ENCODE measurements at places on chromosomes 2 and 18. TPM values are rescaled to one million over a fixed set of nuclear protein-coding genes. Genes with fewer than 3 reads are reported as not detected.

- DNase-seq, result no peak
Observed at GRCh38 chr2:226488034-226488433, 311.6 kb downstream of the IRS1 start.

GRCh38 chr2:201242571-201243277, 17.6 kb upstream of the CASP8 start:
- DNase-seq, result no peak

DNA sequence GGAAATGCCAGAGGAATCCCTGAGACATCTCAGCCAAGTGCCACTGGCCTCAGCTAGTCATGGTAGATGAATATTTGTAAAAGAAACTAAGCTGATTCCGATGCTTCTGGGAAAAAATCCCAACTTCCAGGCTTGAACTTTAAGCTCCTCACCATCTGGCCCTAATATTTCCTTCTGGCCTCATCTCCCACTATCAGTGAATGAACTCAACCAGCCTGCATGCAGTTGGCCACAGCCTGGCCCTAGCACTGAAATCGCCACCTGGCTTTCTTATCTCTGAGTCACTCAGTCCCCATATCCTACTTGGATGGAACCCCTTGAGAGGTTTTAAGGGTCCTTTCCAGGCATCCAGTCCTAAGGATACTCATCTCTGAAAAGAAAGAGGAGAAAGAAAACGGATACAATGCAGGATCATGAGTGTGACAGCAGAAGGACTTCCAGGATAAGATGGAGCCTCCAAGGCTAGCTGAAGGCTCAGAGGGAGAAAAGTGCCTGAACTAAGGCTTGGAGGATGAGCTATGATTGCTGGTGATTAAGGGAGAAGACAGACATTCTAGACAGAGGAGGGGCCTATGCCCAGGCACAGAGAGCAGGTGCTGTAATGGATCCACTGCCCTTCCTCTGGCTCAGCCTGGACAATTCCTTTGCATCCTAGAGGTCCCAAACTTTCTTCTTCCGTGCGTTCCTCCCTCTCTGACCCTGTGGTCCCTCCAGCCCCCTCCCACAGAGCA, 141.5 kb upstream of the MYCN start:
- no peak for DNase-seq

DNA sequence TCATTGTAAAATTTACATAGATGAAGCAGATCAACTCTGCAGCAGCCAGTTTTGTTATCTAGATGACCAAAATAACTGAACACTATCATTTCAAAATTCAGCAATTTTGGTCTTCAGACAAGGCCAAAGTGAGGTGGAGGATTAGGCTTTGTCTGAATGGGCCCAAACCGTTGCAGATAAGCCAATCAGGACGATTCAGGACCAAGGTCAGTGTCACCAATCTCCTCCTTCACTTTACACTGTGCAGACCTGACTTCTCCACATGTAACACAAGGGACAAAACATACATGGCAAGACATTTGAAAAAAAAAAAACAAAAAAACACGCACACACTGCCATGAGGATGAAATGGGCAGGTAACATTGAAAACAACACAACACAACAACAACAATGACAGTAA, 211.2 kb downstream of the NAPG start:
- DNase-seq, result no peak

DNA sequence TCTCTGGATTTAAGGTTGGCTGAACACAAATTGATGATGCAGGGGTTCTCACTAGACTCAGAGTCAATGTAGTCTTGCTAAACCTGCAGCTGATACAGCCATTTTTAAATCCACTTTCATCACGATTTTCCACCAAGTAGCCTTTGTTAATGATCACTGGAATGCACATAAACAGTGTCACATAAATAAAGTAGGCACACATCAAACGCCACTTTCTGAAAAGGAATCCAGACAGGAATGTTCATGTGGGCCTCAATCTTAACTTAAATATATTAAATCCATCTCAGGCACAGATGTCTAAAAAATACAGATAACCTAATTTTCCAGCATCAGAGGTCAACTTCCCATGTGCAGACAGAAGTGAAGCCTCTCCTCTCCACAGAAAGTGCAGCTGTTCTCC, 58.3 kb downstream of the LAMA1 start:
- DNase-seq, result no peak

GRCh38 chr2:238872628-238873380, 24.9 kb downstream of the TWIST2 start:
- no peak for DNase-seq

GRCh38 chr2:172437419-172438341, 10.3 kb downstream of the ITGA6 start:
- DNase-seq, result peak; percentile 83

- no peak for DNase-seq
Observed at GRCh38 chr2:66113988-66114625, 320.8 kb upstream of the MEIS1 start.

DNA sequence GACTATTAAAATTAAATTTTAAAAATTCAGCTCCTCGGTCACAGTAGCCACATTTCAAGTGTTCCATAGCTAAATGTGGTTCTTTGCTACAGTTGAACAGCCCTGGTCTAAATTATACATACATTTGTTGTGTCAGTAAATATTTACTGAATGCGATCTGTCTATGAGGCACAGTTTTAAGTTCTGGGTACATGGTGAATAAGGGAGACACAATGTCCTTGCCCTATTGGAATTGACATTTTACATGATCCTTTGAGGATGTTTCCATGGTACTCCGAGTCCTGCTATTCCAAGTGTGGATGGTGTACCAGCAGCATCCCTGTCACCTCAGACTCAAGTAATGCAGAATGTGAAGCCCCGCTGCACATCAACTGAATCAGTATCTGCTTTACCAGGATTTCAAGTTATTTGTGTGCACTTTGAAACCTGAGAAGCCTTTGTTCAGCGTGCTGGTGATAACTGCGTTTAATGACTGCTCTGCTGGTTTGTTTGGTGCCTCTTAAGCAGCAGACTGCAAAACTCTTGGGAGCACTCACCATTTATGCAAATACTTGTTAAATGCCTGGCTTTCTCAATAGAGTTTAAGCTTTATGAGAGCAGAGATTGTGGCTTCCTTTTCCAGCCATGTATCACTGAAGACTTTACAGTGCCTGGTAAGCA, 1.5 kb downstream of the GALNT1 start:
- DNase-seq, result peak; percentile 35

- DNase-seq, result no peak
Observed at GRCh38 chr2:100470898-100471514, 724 bp downstream of the NMS start.

GRCh38 chr18:37298816-37299215, 266.8 kb downstream of the CELF4 start:
- DNase-seq, result no peak

DNA sequence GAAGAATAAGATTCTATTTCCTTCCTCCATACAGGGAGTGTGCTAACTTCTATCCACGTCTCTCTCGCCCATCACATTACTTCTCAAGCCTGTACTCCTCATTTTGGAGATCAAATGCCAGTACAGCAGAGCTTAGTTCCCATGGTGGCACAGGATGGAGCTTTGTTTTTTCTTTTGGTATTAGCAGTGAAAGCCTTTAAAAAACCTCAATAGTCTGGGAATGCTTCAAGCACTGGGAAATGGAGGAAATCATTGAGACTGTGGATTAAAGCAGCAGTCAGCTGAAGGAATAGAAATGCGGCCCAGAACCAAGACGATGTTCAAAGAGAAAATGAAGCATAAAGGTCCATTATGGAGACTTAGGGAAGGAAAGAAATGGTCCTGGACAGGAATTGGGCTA, 102.3 kb downstream of the NRXN1 start:
- DNase-seq, result no peak

- DNase-seq, result no peak
Observed at GRCh38 chr2:223588251-223588650, 13.9 kb downstream of the SCG2 start.

DNA sequence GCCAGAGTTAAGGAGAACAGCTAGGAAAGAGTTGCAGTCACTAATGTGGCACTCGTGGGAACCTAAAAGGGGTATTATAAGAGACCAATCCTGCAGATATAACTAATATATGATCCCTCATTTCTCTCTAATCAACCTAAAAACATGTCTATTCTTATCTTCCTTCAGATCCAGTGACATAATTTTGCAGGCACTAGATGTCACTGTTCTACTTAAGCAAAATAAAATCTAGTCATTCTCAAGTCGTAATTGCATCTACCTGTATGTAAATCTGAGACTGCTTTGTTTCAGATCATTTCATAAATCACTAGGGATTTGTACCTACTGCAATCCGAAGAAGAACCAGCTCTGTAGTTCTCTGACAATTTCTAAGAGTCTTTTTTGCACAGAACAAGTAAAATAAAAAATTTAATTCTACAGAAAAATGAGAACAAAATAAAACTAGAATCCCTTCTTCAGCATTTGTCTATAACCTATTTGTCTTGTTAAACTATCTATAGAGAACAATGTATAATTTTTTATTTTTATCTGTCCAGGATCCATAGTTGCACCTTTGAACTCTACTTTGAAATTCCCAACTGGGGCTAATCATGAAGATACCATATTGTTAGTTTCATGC, 56.5 kb upstream of the ERBB4 start:
- peak; percentile 72 for DNase-seq

GRCh38 chr2:29309090-29310029, 194.1 kb downstream of the CLIP4 start:
- DNase-seq, result peak; percentile 68

GRCh38 chr18:10840743-10841142, 308.6 kb downstream of the PIEZO2 start:
- no peak for DNase-seq

DNA sequence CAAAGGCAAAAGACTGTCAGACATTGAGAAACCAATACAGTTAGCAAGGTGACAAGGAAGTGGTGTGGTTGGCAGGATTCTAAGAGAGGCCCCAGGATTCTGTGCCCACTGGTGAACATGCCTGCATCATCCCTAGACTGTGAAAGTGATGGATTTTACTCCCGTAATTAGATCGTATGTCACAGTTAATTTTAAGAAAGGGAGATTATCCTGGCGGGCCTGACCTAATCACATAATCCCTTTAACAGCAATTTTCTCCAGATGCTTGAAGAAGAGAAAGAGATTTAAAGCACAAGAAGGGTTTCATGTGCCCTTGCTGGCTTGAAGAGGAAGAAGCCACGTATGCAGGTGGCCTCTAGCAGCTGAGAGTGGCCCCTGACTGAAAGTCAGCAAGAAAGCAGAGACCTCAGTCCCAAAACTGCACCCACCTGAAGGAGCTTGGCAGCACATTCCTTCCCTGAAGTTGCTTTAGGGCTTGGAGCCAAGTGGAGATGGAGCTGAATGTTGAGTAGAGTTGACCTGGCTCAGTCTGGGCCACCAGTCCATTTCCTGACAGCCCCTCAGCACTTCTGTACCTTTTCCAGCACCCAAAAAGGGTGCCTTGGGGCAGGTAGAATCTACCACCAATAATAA, 49.1 kb downstream of the GTF3C3 start:
- no peak for DNase-seq

GRCh38 chr2:142865924-142866323, 11.5 kb upstream of the KYNU start:
- DNase-seq, result no peak

DNA sequence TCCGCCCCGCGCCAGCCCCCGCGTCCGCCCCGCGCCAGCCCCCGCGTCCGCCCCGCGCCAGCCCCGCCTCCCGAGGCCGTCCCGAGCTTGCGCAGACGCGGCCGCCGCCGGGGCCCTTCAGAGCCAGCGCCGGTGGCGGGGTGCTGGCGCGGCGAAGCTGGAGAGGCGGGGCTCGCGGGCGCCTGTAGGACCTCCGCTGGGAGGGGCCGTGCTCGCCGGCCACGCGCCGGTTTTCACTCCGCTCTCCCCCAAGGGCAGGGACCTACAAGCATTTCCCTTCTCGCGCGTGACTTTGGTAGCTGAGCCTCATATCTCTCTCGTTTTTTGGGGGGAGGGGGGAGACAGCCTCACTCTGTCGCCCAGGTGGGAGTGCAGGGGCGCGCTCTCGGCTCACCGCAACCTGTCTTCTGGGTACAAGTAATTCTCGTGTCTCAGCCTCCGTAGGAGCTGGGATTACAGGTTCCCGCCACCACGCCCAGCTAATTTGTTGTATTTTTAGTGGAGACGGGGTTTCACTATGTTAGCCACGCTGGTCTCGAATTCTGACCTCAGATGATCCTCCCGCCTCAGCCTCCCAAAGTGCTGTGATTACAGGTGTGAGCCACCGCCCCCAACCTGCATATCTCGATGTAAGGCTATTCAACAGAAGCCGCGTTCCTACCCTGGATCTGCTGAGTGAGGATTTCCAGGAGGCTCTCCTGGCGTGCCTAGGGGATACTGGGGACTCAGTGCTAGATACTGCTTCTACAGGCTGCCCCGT, at the start of gene ZNF514:
Gene ZNF514, minus strand, starts transcription at position 159 of the 760 bp plus-strand sequence. CDS start 6,595 bp downstream, outside the sequence.
- peak; percentile 46 for DNase-seq

- DNase-seq, result no peak
Observed at GRCh38 chr2:185404578-185404977, 334.0 kb upstream of the FSIP2 start.

Gene DSEL
- total RNA-seq, result 3.3 TPM

Gene TMEM169
- total RNA-seq, result 0.51 TPM

Gene SPP2
- total RNA-seq, result not detected

Gene TSGA10
- total RNA-seq, result 8.4 TPM

Gene MBOAT2
- 93.3 TPM for total RNA-seq

Gene CD8B2
- total RNA-seq, result not detected

Gene PDCD1
- not detected for total RNA-seq
